MM.1S (cell line): ENCODE measurements at places on chromosomes 6 and 20.
A peak's percentile ranks its signal among the peaks of the same experiment; 100 is the strongest.

DNA sequence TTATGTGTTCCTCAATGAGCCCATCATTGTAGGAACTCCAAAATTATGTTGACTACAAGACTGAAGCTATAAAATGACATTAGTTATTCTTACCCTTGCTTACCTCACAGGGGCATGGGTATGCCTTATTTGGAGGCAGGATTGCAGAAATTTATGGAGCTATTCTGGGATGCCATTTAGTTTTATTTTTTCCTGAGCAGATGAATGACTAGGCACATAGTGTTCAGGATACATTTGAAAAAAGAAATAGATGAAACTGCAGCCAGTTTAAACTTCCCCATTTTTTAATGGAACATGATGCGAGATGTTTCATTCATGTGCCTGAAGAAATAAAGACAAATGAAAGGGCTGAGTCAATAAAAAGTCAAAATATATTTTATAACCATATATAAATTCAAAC is 399.2 kb upstream of the JAG1 start:
- DNase-seq, result no peak

GRCh38 chr20:57395111-57395966 is 4.1 kb downstream of the RBM38 start:
- peak; percentile 11 for DNase-seq

GRCh38 chr6:26311385-26312095 is 53.5 kb upstream of the BTN3A2 start:
- DNase-seq, result peak; percentile 64

DNA sequence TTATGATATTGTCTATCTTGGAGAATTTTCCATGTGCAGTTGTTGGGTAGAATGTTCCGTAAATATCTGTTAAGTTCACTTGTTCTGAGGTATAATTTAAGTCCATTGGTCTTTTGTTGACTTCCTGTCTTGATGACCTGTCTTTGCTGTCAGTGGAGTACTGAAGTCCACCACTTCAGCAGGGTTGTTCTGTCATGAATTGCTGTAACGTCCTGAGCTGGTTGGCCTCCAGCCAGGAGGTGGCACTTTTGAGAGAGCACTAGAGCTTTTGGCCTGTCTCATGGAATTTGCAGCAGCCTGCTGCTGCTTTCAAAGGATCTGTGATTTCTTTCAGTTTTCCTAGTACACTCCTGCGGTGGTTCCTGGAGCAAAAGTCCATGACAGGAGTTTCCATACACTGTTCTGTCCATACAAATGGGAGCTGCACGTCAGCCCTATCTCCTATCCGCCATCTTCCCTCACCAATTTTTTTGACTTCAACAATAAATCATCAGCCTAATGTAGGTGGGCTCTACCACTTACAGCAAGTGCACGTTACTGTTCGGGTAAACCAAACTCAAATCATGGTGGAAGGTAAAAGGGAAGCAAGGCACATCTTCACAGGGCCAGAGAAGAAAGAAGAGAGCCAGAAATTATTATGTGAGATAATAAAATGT is 46.9 kb upstream of the TRERF1 start:
- no peak for DNase-seq
